Activated T-helper 9 cell treated with anti-CD3 and anti-CD28 coated beads, Interleukin-2, amount 50 U/mL, for 16 hours (primary cell): ENCODE measurements at places on chromosomes 4 and X.

DNA sequence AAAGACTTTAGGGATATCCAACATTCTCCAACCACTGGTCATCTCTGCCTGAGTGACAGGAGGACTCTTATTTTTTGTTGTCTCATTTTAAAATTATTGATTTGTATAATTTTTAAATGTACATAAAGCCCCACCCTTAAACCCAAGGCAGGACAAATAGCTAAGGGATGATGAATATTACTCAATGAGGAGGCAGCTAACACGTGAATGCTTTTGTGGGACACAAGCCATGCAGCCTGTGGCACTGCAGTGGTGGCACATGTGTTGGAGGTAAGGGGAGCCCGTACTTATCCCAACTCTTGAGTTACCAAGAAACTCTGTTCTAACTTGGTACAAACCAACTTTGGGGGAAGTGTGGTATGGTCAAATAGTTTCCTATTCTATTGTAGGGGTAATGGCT, 19.5 kb downstream of the MID1IP1 start:
- DNase-seq: no peak

DNA sequence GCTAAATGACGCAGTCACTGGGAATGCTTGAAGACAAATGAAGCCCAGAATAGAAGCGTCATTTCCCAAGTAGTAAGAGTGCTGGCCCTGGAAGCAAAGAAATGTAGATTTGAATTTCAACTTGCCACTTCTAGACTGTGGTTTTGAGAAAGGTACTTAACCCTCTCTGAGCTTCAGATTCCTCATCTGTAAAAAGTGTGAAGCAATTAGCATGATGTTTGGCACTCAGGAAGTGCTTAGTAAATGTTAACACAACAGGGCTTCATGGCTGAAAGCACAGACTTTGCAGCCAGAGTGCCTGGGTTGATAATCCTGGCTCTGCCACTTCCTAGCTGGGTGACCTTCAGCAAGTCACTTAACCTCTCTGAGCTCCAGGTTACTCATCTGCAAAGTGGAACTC, 147.4 kb upstream of the RPS6KA3 start:
- DNase-seq: no peak

- DNase-seq: no peak
Measured at GRCh38 chr4:89922848-89923416, 28.3 kb downstream of the MMRN1 start.

DNA sequence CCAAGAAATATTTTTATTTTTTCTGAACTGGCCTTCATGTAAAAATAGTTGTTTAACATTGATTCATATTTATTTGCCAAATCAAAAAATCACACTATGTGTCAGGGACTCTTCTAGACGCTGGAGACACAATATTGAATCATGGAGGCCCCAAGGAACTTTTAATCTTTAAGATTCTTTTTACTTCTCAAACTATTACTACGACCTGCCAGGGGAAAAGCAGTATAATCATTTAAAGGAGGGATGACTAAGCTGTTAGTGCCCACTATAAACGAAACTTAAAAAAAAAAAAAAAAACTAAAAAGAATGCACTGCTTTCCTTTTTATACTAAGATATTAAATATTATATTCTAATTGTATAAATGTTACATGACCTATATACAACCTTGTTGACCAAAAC, 84.7 kb downstream of the PPA2 start:
- DNase-seq: no peak

GRCh38 chrX:19372547-19373331, 29.0 kb downstream of the PDHA1 start:
- no peak for DNase-seq
